ENCODE measurements at places on chromosomes 16 and 17.

GRCh38 chr16:921321-921905 lies 49.4 kb downstream of the LMF1 start:
- DNase-seq, result no peak

DNA sequence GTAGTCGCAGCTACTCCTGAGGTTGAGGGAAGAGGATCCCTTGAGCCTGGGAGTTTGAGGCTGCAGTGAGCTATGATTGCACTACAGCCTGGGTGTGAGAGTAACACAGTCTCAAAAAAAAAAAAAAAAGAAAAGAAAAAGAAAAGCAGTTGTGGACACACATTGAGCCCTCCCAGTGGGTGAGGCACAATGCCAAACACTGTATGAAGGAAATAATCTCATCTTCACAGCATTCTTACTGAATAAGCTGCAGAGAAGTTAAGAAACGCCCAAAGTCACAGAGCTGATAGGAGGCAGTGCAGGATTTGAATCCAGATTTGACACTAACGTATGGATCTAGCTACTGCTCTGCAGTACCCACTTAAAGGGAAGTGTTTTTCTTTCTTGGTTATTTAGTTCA lies 5.9 kb upstream of the LYZL6 start:
- no peak for DNase-seq

DNA sequence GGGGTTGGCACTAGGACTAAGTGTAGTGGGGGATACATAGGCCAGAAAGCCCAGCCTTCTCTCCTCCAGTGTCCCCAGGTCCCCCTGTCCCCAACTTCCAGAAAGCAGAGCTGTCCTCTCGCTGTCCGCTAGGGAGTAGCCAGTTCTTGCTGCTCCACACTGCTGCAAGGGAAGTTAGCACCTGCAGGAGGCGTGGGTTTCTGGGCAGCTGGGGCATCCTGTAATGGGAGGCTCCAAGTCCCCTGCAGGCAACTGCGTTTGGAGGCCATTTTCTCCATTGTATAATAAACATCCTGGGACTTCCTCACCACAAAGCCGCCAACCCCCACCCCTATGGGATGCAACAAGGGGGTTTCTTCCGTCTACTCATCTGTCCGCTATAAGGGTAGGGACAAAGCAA lies 1.7 kb downstream of the RPRML start:
- no peak for DNase-seq

- no peak for DNase-seq
These were observed 302.2 kb downstream of the C16orf95 start for GRCh38 chr16:87015021-87015420.

- no peak for DNase-seq
These were observed 242.3 kb downstream of the RBFOX3 start for GRCh38 chr17:79368521-79368920.

DNA sequence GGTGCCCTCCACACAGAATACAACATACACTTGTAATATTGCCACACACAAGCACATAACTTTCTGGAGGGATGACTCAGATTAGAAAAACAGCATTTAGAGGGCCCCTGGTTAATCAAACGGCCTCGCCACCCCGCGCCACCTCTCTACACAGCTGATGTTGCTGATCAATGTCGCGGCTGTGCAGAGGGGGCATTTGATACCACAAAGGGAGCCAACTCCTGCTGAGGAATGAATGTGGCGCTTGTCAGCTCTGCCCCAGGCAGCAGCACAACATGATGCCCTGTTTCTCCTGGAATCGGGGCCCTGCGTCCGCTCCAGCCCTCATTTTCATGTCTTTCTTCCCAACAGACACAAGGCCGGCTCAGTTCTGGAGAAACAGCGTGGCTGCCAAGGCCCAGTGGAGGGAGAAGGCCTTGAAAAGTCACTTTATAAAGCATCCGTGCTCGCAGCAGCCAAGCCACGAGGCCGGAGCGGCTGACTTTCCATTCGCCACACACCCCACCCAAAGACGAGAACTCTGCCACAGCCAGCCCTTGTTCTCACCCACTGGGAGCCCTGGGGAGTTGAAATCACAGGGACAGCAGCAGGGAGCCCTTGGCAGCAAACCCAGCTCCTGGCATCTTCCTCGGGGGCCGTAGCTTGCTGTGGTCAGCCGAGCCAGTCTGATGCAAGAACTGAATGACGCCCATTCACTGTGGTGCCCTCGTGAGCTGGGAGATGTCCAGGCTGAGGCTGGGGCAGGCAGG lies 65.6 kb downstream of the XYLT1 start:
- no peak for DNase-seq

DNA sequence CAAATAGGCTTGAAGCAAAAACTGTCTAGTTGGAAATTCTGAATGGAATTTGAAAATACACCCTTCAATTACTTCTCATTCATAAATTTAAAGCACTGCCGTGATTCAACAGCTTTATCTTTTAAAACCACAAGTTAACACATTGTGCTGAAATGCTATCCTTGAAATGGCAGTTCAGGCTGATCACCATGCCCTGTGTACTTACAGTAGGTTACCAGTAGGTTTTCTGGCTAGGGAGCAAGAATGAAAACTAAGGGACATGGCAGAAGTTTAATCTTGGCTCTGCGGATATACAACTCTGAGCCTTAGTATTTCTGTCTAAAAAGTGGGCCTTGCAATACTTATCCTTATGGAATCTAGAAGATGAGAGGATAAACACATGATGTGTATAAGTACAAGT lies 28.0 kb downstream of the NXPH3 start:
- no peak for DNase-seq

- DNase-seq, result no peak
These were observed 263.1 kb downstream of the SEC14L1 start for GRCh38 chr17:77403854-77404253.

- no peak for DNase-seq
These were observed 15.3 kb downstream of the LCMT1 start for GRCh38 chr16:25126820-25127232.

GRCh38 chr17:43790311-43790940 lies 10.2 kb downstream of the CFAP97D1 start:
- DNase-seq, result no peak

DNA sequence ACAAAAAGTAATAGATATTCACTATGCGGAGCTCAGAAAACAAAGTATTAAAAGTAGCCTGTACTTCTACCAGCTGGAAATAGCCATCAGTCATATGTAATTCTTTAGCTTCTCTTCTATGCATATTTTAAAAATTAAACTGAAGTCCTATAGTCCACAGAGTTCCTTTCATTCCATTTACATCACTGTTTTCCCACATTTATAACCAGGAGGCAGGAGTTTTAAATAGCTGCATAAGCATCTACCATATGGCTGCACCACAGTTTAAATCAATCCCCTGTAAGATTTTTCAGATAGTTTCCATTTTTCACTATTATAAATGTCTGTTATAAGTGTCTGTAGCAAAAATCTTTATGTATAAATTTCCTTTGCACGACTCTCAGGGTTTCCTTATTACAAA lies 45.1 kb downstream of the ZFHX3 start:
- no peak for DNase-seq

DNA sequence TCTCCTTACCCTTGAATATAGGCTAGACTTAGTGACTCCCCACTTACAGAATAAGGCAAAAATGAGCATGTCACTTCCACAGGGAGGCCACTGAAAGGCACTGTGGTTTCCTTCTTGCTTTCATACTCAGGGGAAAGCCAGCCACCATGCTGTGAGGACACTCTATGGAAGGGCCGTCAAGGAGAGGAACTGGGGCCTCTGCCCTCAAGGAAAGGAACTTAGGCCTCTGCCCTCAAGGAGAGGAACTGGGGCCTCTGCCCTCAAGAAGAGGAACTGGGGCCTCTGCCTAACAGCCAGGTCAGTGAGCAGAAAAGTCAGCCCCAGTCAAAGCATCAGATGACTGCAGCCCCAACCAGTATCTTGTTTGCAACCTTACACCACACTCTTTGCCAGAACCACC lies 30.1 kb downstream of the VPS35 start:
- no peak for DNase-seq

GRCh38 chr16:30561089-30561816 lies 3.1 kb upstream of the ZNF764 start:
- DNase-seq, result no peak

- DNase-seq, result peak; percentile 43
These were observed 1.0 kb upstream of the ARMC5 start for GRCh38 chr16:31458073-31458843.

- no peak for DNase-seq
These were observed 66.8 kb downstream of the SRCIN1 start for GRCh38 chr17:38538906-38539305.

DNA sequence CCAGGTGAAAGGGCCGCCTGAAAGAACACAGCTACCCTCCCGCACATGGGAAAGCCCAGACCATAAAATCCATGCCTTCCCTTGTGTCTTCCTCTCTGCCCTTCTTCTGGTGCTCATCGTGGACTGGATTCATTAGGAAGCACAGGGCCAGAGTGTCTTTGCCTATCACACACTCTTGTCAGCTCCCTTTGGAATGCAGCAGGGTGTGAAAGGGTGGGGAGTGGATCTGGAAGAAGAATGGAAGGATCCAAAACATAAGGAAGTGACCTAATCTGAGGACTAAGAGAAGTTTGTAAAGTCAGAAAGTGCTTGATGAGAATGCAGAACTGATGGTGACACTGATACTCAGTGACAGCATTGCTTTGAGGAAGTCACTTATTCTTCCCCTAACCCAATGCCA lies 1147.3 kb upstream of the GOT2 start:
- DNase-seq, result no peak

GRCh38 chr16:66660422-66661209 lies 35.9 kb downstream of the CMTM4 start:
- no peak for DNase-seq

- no peak for DNase-seq
These were observed 57.8 kb downstream of the MYH10 start for GRCh38 chr17:8572764-8573163.

- no peak for DNase-seq
These were observed at the start of gene EFNB3 for GRCh38 chr17:7704601-7705268. Gene EFNB3 (plus strand): TSS chr17:7705202. CDS start chr17:7705599, 397 bp downstream.

DNA sequence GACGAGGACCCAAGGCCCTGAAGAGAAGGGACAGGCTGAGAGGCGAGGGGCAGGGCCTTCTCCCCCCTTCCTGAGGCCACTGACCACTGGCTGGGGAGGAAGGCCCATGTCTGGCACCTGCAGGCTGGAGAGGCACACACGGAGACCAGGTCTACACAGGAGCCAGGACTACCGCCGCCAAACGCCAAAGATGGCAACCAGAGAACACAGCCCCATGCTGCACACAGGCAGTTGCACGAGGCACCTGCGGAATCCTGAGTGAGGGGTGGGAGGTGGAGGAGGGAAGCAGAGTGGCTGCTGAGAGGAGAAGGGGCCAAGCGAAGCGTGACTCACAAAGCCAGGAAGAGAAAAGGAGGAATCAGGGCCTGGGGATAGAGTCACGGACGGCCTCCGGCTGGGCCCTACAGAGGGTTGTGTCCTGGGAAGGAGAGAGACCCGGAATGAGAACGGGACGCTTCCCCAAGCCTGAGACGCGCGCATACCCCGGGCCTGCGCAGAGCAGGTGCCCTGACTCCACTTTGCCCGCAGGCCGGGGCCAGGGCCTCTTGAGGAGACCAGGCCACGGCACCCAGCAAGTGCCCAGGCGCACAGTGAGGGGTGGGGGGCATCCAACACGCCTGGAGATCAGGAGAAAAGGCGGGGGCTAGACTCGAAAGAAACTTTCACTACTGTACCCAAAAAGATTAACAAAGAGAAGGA lies 28.7 kb upstream of the C16orf95 start:
- no peak for DNase-seq

DNA sequence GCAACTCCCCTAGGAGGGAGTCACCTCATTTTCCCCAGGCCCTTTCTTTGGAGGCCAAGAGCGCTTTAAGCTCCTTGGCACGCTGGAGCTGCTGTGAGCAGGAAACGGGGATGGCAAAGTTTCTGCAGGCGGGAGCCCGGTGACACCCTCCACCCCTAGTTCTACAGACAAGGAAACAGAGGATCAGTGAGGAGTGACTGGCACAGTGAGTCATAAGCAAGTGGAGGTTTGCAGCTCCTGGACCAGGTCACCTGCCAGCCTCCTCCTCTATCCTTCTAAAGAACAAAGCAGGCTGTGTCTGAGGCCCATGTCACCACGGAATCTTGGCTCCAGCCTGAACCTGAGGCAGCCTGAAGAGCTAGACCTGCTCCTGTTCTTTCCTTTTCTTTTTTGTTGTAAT lies 141.9 kb downstream of the TMEM132E start:
- DNase-seq, result no peak

DNA sequence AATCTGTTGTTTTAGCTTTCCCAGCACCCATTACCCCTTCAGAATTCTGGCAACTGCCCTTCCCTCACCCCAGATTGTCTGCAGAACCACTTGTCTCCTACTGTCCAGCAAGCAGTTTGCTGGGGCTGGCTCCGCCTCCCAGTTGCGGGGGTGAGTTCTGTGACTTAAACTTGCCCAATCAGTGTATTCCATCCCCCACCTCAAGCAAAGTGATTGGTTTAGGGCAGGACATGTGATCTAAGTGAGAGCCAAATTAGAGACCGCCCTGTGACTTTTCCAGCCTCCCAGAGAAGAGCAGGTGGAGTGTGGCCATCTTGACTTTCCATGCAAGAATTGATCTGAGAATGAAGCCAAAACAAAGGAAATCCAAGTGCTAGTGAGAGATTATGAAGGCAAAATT lies 22.7 kb upstream of the SRCIN1 start:
- DNase-seq, result no peak

DNA sequence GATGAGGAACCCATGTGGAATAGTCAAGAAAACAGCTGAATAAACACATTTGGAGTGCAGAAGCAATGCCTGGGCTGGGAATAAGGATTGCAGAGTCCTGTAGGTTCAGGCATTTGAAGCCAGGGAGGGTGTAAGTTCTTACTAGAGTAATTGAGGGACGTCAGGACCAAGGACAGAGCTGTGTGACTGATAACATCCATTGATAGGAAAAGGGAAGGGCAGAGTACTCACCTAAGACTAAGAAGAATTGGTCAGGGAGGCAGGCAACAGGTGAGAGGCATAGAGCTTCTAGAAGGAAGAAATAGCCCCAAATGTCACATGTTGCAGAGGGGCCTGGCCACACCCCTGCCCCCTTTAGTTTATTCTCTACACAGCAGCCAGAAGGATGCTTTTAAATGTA lies 79.8 kb upstream of the TMEM132E start:
- no peak for DNase-seq

GRCh38 chr16:4837733-4838501 lies 9.2 kb downstream of the GLYR1 start:
- DNase-seq, result no peak

DNA sequence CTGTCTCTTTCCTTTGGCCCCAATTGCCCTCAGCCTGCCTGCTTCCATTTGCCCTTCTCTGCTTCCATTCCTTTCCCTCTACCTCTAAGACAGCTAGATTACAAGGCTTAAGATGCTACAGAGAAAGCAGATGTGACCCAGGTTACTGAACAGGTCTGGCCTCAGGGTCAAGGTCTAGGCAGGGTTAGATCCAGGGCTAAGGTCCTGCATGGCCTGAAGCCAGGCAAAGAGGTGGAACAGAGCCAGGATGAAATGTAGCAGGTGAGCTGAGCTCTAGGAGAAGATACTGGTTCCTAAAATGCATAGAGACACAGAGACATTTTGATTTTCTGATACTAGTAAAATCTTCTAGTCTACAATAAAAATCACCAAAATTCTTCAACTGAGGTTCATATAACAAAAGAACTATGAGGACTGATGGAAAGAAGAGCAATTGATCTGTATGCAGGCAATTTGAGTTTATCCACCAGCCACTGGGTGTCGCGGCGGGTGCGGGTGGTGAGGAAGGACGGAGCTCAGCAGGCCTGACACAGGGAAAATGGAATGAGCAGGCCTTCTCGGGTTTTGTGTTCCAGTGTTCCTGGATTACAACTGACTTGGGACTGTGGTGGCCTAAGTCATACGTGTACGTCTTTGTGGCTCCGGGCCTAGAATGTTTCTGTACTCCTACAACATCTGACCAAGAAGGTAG lies 95.9 kb downstream of the MYH10 start:
- no peak for DNase-seq

- no peak for DNase-seq
These were observed 101.4 kb downstream of the ITFG1 start for GRCh38 chr16:47359478-47359877.

Data from activated gamma-delta T cell treated with anti-CD3 and anti-CD28 coated beads, Interleukin-2, amount 50 U/mL, for 16 hours (primary cell).